Activated T-helper 1 cell treated with anti-CD3 and anti-CD28 coated beads, Interleukin-2, amount 50 U/mL, for 16 hours (primary cell): ENCODE measurements at places on chromosomes 2 and 18.

- no peak for DNase-seq
Observed at GRCh38 chr18:23938901-23939341, 75.6 kb upstream of the TTC39C start.

GRCh38 chr2:111199840-111200239 lies 79.1 kb downstream of the BCL2L11 start:
- DNase-seq: no peak

GRCh38 chr2:40746191-40746590 lies 294.3 kb upstream of the SLC8A1 start:
- DNase-seq: no peak

DNA sequence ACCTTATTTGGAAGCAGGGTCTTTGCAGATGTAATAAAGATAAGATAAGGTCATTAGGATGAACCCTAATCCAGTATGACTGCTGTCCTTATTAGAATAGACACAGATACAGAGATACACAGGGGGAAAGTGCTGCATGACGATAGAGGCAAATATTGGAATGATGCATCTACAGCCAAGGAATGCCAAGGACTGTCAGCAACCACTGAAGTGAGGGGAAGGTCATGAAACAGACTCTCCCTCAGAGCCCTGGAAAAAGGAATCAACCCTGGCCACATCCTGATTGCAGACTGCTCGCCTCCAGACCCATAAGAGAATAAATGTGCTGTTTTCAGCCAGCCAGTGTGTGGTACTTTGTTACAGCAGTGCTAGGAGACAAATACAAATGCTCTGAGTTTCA lies 14.8 kb downstream of the TMEM237 start:
- no peak for DNase-seq

- no peak for DNase-seq
Observed at GRCh38 chr2:219350710-219351221, 18.2 kb upstream of the RESP18 start.

- DNase-seq: no peak
Observed at GRCh38 chr2:16973586-16974286, 308.1 kb upstream of the CYRIA start.

DNA sequence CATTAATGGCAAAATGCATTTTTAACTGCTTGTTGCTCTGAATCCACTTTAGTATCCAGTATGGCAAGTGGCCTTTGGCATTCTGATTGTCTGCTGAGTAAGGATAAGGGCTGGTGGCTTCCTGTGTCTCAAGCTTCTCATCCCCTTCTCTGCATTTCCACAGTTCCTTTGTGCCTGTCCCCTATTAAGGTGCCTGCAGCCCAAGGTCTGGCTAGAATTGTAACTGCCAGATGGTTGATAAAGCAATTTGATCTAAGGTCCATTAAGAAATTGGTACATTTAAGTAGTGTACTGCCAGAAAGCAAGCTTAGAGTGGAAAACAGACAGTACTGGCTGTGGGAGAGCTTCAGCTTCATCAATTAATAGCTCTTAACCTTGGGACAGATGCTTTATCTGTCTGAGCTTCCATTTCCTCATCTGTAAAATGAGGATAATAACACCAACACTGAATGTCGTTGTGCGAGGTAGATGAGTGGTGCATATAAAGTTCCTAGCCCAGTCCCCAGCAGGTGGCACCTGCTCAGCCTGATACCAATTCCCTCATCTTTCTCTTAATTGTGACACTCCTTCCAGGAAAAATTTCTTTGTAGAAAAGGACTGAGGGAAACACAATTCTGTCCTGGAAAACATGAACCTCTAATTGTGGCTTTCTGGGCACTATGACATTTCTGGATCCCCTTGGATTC lies 570.6 kb upstream of the GCFC2 start:
- no peak for DNase-seq

DNA sequence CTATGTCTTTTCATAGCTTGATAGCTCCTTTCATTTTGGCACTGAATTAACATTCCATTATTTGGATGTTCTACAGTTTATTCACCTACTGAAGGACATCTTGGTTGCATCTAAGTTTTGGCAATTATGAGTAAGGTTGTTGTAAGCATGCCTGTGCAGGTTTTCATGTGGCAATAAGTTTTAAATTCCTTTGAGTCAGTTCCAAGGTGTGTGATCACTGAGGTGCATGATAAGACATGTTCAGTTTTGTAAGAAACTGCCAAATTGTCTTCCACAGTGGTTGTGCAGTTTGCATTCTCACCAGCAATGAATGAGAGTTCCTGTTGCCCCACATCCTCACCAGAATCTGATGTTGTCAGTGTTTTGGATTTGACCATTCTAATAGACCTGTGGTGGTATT lies 24.2 kb downstream of the XDH start:
- no peak for DNase-seq

DNA sequence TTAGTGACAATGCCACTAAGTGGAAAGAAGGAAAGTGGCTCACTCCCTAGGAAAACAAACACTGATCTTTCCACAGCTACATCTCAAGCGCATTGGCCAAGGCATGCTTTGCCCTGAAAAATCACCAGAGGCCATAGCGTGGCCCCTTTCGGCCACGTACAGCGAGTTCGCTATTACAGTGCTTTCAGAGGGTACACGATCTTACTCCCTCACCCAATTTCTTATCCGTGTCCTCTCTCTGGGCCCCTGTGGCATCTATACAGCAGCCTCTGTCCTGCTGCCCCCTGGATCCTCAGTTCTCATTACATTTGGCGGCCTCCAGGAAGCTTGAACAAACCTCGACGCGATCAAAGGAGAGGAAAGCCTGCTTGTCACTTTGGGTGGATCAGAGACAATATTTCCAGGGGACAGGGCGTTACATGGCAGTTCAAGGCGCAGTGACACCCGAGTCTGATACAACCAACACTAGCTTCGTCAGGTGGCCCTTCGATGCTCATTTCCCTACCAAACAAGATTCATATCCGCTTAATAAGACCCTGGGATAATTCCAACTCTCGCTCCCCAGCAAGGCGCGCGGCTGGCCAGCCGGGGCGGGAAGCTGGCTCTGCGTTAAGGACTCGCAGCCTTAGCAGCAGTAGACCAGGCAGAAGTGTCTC lies 941 bp downstream of the SKOR2 start:
- DNase-seq: no peak

DNA sequence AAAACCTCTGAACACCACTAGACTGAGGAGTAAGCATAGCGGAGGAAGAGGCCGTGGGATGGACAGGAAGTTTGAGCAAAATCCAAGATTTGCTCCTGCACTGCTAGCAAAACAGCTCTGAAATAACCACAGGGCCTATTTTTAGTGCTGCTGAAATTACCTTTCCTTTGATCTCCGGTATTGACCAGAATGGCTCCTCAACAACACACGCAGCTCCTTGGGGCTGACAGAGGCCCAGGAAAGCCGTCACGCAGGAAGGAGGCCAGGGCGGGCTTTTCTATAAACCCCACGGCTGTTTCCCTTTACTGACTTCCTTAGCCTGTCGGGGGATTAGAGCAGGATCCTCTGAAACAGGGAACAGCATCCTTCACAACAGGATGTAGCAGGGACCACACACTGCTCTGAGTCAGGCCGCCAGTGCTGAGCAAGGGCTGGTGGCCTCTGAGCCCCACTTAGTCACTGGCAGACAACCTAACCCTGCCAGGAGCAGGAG lies 80.8 kb upstream of the LCLAT1 start:
- DNase-seq: no peak

DNA sequence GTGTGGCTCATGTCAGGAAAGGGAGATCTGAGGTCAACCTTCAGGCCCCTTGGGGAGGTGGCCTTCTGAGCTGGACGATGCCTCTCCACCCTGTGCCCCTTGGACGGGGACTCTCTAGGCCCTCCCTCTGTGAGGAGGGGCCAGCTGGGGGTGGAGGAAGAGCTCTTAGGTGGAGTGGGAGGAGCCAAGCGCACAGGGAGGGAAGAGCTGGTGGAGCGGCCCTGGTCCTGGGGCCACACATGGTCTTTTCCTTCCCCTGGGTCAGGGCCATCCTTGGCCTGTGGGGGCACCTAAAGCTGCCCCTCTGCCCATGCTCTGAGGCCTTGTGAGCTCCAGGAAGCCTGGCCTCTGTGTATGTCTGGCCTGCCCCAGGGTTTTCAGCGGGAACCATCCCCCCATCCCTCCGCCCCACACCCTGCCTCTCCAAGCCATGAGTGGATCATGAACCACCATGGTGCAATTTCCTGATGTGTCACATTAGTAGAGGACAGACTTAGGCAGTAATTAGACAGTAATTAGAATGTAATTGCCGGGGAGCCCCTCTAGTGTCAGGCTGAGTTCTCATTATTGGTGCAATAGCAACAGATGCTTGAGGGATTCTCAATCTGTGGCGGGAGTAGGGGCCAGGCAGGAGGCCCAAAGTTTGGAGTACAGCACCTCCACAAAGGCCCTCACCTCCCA lies 63.0 kb downstream of the GLI2 start:
- no peak for DNase-seq

DNA sequence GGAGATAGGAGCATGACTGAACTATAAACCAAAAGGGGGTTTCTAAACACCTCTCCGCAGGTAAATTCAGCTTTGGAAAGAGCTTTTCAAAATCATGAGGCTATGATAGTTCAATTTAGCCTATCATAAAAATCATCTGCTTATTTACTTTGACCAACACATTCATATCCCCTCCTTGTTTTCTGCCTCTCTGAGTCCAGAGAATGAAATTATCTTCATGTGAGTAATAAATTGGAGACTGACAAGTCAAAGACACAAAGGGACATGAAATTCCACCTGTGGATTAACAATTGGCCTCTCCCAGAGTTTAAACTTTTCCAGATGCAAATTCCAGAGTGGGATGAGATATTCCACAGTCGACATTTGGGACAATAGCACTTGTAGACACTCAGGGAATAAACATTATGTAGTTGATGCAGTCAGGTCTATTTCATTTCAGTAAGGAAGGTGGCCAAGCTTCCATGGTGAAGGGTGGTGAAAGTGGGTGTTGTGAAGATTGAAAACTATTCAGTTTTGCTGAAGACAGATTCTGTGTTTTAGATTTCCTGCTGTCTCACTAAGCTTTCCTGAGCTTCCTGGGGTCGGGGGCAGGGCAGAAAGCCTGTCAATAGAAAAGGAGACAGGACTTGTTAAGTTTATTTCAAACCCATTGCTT lies 84.7 kb downstream of the CDC42EP3 start:
- DNase-seq: no peak

DNA sequence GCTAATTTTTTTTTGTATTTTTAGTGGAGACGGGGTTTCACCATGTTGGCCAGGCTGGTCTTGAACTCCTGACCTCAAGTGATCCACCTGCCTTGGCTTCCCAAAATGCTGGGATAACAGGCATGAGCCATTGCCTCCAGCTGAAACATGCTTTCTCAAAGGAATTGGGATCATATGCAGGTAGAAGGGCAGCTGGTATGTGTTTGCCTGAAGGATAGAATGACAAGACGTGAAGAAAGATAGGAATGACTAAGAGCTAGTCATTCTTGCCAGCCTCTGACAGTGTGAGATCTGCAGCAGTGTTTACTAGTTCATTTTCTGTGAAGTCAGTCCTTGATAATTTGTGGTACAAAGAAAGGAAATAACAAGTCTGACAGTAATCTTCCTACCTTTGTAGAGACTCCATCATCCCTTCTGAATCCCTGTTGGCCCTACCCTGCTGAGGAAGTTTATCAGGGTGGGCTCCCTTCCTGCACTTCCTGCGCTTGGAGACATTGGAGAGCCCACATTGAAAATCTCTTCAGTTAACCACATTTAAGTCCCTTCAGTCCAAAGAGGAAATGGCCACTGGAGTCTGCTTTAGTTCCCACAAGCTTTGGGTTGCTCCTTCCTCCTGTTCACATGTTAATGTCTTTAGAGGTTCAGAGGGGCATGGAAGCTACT lies 14.7 kb downstream of the CFLAR start:
- no peak for DNase-seq
